NCI-H2107 (cell line): ENCODE measurements at places on chromosomes 12 and 14.

- no peak for DNase-seq
Measured at GRCh38 chr14:23365036-23365731, at the start of gene EFS. Gene EFS, minus strand, starts transcription at chr14:23365172. Its CDS starts 147 bp downstream, at chr14:23365025.

- DNase-seq, result no peak
Measured at GRCh38 chr14:22276913-22277816, 311.9 kb downstream of the DAD1 start.

DNA sequence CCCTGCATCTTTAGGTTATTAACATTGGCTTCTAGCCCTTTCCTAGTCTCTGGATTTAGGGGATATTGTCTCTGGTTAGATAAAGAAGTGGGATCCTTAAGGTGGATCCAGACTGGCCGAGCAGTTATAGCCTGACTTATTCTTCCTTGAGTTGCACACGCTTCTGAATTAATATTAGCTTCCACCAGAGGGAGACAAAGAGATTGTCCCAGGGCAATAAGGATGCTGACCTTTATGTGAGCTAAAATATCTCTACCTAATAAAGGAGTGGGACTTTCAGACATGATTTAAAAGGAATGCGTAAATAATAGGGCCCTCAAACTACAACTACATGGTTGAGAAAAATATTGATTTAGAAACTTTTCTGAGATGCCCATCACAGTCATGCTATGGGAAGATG, 139.7 kb downstream of the SLCO1B3 start:
- peak; percentile 8 for DNase-seq

DNA sequence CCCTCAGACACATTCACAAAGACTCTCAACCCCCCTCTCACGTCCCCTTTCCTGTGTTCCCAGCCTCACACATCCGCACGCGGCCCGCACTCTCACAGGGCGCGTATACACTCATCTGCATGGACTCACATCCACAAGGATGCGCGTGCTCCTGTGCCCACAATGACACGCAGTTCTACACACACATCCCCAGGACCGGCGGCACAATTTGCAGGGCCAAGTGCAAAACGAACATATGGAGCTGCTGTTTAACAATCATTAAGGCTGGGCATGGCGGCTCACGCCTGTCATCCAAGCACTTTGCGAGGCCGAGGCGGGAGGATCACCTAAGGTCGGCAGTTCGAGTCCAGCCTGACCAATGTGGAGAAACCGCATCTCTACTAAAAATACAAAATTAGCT, 36.4 kb upstream of the EML1 start:
- DNase-seq, result no peak

- DNase-seq, result no peak
Measured at GRCh38 chr14:90677484-90678050, 138.7 kb downstream of the TTC7B start.

DNA sequence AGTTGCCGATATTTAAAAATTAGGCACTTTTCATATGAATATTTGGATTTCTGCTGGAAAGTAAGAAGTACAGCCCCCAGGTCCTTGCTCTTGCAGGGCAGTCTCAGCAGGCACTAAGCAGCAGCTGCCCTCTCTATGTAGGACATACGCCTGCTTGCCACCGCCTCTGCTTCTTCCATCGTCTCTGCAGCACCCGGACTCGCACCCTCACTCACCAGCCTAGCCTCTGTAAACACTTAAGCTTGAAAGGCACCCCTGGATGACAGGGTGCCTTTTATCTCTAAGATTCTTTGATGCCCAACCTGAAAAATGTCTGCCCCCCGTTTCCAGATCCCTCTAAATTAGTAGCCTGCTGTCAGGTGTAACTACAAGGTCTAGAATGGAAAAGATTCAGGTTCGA, 19.0 kb downstream of the OTUB2 start:
- DNase-seq, result no peak

GRCh38 chr12:66309606-66310005, 7.3 kb downstream of the HELB start:
- no peak for DNase-seq

GRCh38 chr12:6069437-6070093, 54.9 kb downstream of the VWF start:
- DNase-seq, result no peak
